Effector memory CD8-positive, alpha-beta T cell (primary cell): ENCODE measurements at places on chromosomes 16 and 17.

- DNase-seq, result no peak
- no peak overlapping the region for H3K27ac ChIP-seq
- H3K27me3 ChIP-seq, result peaks cover 18% of the 10 kb centered on the region
- no peak overlapping the region for H3K4me3 ChIP-seq
- no peaks in the 10 kb centered on the region for H3K4me1 ChIP-seq
- H3K36me3 ChIP-seq, result no peaks in the 10 kb centered on the region
These were observed 36.2 kb upstream of the TEKT3 start for GRCh38 chr17:15377616-15378015.

DNA sequence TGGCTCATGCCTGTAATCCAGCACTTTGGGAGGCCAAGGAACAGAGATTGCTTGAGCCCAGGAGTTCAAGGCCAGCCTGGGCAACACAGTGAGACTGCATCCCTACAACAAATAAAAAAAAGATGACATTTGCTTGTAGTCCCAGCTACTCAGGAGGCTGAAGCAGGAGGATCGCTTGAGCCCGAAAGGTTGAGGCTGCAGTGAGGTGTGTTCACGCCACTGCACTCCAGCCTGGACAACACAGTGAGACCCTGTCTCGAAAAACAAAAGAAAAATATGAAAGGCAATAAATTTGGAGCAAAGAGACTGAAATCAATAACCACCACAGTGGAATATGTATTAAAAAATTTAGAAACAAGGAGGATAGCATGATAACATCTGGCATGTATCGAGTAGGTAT is 143.8 kb upstream of the RBL2 start:
- H3K27ac ChIP-seq, result peak overlapping the region; percentile 44

GRCh38 chr16:79593074-79593531 is 7.4 kb downstream of the MAF start:
- H3K27me3 ChIP-seq, result peaks cover 5% of the 10 kb centered on the region
- H3K36me3 ChIP-seq, result peaks cover 52% of the 10 kb centered on the region
- H3K4me3 ChIP-seq, result peak overlapping the region; percentile 47
- DNase-seq, result no peak

GRCh38 chr16:27445502-27446175 is 43.7 kb downstream of the IL21R start:
- H3K27ac ChIP-seq, result peak overlapping the region; percentile 96
- peaks cover 54% of the 10 kb centered on the region for H3K4me1 ChIP-seq
- H3K36me3 ChIP-seq, result peaks cover 87% of the 10 kb centered on the region
- DNase-seq, result no peak
- H3K27me3 ChIP-seq, result no peaks in the 10 kb centered on the region
- H3K4me3 ChIP-seq, result peak overlapping the region; percentile 74

DNA sequence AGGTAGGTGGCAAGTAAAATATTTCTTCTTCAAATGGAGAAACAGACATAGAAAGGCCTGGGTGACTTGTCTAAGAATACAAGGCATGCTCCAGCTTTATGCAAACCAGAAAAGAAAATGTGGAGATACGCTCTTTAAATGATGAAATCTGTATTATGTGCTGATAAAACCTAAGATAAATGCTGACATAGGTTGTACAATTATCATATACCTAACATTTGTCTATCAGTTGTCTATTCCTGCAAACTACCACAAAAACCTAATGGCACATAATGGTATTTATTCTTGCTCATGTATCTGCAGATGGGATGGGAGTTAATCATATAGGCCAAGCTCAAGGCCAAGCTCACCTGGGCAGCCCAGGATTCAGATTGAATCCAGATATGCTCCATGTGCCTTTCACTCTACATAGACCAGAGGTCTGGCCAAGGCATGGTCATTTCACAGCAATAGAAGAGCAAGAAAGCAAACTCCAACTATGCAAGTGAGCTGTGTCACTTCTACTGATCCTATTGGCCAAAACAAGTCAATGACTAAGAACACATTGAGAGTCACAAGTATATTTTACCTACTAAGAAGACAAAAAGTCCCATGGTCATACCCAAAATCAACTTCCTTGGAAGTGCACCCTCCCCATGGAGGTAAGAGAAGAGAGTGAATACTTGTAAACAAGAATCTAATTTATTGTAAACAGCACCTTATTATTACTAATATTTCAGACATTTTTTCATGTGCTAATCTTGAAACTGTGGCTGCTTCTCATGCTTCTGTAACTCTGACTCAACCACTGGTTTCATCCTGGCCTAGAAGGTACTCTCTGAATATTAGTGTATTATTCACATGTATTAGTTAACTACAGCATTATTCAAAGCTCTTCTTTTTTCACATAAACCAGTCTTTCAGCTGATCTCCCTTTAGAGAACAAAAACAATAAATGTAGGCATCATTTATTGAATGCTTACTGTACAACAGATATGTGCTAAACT is 270.7 kb upstream of the SOX9 start:
- H3K4me3 ChIP-seq, result no peak overlapping the region
- H3K27me3 ChIP-seq, result no peaks in the 10 kb centered on the region
- H3K36me3 ChIP-seq, result no peaks in the 10 kb centered on the region
- no peak overlapping the region for H3K27ac ChIP-seq

- DNase-seq, result peak; percentile 88
- peak overlapping the region; percentile 90 for H3K4me3 ChIP-seq
- no peak overlapping the region for H3K27ac ChIP-seq
- H3K4me1 ChIP-seq, result peaks cover 12% of the 10 kb centered on the region
These were observed 15.7 kb downstream of the ADAM11 start for GRCh38 chr17:44774271-44775135.

DNA sequence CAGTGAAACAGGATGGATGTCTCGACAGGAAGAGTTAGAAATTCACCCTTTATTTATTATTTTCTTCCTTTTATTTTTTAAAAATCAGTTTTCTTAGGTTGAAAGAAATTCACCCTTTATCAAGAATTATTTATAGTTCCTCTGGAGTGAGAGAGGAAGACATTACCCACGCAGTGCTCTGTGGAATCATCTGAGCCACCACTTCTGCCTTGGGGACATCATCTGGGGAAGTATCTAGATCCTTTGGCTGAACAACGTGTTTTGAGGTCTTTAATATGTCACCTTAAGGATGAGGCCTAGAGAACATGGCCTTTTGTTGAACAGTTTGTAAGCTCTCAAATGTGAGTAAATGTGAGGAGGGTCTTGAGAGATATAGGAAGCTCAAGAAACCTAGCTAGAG is 183.3 kb downstream of the UTP18 start:
- no peak for DNase-seq
- peaks cover 61% of the 10 kb centered on the region for H3K27me3 ChIP-seq
- peaks cover 3% of the 10 kb centered on the region for H3K36me3 ChIP-seq
- H3K4me3 ChIP-seq, result no peak overlapping the region

DNA sequence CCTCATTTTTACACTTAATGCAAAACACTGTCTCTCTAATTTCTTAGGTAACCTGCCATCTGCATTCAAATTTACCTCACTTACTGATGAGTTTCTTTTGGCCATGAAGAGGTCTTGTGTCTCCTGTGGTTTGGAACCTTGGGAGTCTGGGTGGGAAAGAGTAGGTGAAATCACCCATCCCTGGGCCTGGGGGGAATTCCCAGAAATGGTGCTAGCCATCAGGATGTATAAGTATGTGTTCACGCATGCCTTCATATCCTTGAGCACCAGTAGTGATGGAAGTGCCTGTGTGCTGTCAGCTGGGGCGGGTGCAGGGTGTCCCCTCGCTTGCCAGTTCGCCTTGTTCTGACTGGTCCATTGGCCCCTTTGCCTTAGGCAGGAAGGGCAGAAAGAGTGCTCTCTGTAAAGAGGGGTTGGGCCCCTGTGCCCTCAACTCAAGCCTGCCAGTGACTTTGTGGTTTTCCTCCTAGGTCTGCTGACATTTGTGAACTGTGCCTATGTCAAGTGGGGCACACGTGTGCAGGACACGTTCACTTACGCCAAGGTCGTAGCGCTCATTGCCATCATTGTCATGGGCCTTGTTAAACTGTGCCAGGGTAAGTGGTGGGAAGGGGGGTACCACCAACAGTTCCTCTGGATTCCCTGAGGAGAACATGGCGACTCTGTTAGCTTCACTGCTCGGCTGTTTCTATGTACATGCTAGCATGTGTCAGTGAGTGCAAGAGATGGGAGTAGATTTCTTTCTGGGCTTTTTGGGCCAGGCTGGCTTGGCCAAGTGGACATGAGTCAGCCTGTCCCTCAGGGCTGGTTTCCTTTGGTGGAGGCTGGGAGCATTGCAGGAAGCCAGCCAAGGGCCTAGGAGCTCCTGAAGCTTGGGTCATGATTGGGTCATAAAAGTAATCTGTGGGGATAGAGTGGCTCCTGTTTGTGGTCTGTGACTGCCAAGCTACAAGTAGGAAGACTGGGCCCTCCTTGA is 23.2 kb downstream of the SLC7A6OS start:
- peaks cover 69% of the 10 kb centered on the region for H3K4me1 ChIP-seq
- DNase-seq, result peak; percentile 20
- peaks cover 39% of the 10 kb centered on the region for H3K36me3 ChIP-seq
- H3K27ac ChIP-seq, result peak overlapping the region; percentile 88
